Panc1 (cell line): ENCODE measurements at places on chromosomes 13 and 19.

- H3K4me3 ChIP-seq, result no peak overlapping the region
- no peak for DNase-seq
- no peaks in the 10 kb centered on the region for H3K36me3 ChIP-seq
- no peaks in the 10 kb centered on the region for H3K4me1 ChIP-seq
- H3K27me3 ChIP-seq, result no peaks in the 10 kb centered on the region
- H3K27ac ChIP-seq, result no peak overlapping the region
Measured at GRCh38 chr13:86383151-86383550, 583.9 kb upstream of the SLITRK6 start.

DNA sequence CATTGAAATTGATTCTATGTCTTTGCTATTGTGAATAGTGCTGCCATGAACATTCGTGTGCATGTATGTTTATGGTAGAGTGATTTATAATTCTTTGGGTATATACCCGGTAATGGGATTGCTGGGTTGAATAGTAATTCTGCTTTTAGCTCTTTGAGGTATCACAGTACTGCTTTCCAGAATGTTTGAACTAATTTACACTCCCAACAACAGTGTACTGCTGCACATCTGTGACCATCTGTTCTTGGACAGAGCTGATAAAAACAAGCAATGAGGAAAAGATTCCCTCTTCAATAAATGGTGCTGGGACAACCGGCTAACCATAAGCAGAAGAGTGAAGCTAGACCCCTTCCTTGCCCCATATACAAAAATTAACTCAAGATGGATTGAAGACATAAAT lies 231.0 kb downstream of the MYO16 start:
- no peaks in the 10 kb centered on the region for H3K36me3 ChIP-seq
- no peak for DNase-seq
- H3K27ac ChIP-seq, result no peak overlapping the region
- no peaks in the 10 kb centered on the region for H3K4me1 ChIP-seq

DNA sequence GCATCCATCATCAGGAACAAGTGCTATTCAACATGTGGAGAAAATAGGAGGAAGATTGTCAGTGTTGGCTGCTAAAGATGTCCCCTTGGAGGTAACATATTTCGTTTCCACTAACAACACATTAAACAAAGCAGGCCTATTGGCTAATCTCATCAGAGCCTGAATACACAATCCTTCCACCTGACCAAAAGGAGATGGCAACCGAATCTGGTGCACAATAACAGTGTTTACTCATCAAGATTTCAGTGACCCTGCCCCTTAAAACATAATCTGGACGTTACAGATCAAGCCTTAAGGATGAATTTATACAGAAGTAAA lies 582.5 kb downstream of the EFNB2 start:
- H3K27me3 ChIP-seq, result no peaks in the 10 kb centered on the region
- no peaks in the 10 kb centered on the region for H3K4me1 ChIP-seq
- H3K36me3 ChIP-seq, result no peaks in the 10 kb centered on the region
- no peak overlapping the region for H3K27ac ChIP-seq

GRCh38 chr19:2330255-2330631 lies 1.8 kb downstream of the SPPL2B start:
- peaks cover 14% of the 10 kb centered on the region for H3K4me1 ChIP-seq
- H3K36me3 ChIP-seq, result peaks cover 3% of the 10 kb centered on the region; the same call in 1 of the 2 replicates
- H3K27ac ChIP-seq, result no peak overlapping the region
- H3K4me3 ChIP-seq, result no peak overlapping the region

DNA sequence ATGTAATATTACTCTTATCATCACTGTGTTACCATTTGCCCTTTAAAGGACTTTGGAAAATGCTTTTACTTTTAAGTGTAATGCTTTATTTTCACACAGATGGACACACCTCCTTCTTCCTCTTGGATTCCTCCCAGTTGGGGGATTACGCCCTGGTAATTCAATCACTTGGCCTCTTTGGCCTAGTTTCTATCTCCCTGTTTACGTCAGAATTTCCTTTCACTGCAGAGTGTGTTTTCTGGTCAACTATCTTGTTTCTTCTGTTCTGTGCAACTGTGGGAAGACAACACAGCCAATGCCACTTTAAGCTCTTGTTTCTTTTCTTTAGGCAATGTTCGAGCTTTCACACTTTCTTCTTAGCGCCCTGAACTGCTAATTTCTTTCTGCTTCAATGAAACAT lies 257.3 kb upstream of the MAB21L1 start:
- no peaks in the 10 kb centered on the region for H3K4me1 ChIP-seq
- H3K4me3 ChIP-seq, result no peak overlapping the region
- no peaks in the 10 kb centered on the region for H3K36me3 ChIP-seq
- H3K27ac ChIP-seq, result no peak overlapping the region
- H3K27me3 ChIP-seq, result no peaks in the 10 kb centered on the region
- DNase-seq, result no peak

DNA sequence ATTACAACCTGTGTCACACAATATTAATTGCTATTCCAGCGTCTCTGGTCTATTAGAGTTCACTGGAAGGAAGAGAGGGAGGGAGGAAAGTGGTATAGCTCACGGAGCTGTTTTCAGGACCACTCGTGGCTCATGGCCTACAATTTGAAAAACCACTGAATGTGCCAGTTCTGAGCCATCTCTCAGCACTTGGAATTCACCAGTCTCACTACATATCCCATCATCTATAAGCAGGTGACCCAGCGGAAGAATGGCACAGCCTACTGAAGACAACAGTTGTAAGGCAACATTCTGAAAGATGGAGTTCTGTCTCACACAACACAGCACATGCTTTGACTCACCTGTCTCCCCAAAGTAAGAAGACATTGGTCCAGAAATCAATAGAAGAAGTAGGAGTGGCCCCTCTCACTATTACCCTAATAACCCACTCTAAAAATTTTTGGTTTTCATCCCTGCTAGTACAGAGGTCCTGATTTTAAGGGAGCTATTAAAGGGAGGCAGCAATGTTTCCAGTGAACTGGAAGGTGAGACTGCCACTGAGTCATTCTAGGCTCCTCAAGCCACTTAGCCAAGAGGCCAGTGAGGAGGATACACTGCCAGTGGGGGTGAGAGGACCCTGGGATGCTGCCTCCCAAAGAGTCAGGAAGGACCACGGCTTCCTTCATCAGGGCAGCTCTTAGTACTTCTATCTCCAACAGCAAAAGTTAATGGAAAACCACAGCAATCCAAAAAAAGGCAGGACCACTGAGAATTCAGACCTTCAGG lies 50.0 kb upstream of the DOCK9 start:
- H3K4me3 ChIP-seq, result no peak overlapping the region
- no peak for DNase-seq
- no peaks in the 10 kb centered on the region for H3K27me3 ChIP-seq
- no peaks in the 10 kb centered on the region for H3K36me3 ChIP-seq
